GF-D8 (cell line): ENCODE measurements at places on chromosomes 16 and 17.

DNA sequence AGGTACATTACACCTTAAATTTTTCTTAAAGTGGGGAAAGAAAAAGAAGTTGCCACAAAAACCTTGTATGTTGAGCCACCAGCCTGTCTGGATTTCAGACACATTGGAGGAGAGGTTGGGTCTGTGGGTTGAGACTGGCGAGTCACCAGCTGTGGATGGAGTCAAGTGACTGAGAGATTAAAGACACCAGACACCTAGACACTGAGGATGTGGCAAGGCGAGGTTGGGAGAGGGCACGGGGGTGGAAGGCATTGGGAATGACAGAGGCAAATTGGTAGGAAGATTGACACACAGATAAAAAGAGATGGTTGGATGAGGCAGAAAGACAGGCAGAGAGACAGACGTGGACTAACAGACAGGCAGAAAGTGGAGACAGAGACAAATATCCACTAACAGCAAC is 49.6 kb downstream of the KCNJ12 start:
- no peak for DNase-seq

- no peak for DNase-seq
These were observed 219.3 kb upstream of the GSE1 start for GRCh38 chr16:85393674-85394451.

GRCh38 chr16:84380405-84380804 is 12.1 kb downstream of the ATP2C2 start:
- peak; percentile 40 for DNase-seq

GRCh38 chr17:77615703-77616253 is 342.7 kb upstream of the TNRC6C start:
- no peak for DNase-seq

DNA sequence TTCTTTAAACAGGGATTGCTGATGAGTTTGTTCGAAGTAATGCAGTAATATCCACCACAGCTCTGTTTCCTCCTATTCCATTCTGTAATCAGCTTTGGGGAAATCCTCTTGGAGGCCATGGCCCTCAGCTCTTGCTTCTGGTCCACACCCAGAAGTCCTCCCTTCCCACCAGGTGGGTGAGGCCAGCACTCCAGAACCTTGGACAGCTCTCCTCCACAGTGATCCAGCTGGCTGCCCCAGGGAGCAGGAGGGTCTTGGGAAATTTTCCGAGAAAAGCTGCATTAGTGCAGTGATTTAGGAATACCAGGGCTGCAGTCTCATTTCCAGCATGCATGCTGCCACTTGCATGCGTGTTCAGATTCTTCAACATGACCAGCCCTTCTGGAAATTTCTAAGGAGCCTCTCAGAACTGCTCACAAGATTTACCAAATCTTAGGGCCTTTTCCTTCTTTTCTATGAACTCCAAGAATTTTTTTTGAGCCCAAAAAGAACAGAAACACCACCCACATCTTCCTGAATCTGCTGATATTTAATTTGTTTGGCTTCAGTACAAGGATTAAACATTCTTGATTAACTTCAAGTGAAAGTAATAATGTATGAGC is 4.2 kb downstream of the SMPD3 start:
- DNase-seq = no peak

GRCh38 chr17:559551-560431 is 154.8 kb downstream of the VPS53 start:
- DNase-seq = no peak

DNA sequence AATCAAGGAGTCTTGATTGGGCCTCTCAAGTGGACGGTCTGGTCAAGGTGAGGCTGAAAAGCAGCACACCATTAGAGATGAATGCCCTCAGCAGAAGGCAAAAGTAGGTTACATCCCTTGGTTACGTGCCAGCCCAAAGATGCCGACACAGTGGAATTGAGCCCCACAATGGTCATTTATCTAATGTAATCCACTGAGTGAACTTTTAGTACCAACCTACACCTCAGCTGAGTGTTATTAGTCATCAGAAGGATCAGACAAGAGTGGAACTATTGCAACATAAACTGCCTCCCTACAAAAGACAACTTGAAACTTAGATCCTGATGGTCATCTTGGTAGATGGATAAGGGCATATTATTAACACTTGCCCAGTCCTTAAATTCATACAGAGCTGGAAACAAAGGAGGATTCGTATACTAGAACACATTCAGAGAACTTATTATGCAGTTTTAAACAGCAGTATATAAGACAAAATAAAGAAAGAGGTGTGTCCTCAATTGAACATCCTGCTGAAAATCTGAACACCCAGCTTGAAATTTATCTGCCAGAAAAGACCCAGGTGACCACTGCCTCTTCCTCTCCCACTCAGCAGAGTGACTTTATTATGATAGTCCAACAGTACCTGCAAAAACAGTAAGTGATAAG is 2.8 kb downstream of the DCUN1D3 start:
- DNase-seq = no peak

DNA sequence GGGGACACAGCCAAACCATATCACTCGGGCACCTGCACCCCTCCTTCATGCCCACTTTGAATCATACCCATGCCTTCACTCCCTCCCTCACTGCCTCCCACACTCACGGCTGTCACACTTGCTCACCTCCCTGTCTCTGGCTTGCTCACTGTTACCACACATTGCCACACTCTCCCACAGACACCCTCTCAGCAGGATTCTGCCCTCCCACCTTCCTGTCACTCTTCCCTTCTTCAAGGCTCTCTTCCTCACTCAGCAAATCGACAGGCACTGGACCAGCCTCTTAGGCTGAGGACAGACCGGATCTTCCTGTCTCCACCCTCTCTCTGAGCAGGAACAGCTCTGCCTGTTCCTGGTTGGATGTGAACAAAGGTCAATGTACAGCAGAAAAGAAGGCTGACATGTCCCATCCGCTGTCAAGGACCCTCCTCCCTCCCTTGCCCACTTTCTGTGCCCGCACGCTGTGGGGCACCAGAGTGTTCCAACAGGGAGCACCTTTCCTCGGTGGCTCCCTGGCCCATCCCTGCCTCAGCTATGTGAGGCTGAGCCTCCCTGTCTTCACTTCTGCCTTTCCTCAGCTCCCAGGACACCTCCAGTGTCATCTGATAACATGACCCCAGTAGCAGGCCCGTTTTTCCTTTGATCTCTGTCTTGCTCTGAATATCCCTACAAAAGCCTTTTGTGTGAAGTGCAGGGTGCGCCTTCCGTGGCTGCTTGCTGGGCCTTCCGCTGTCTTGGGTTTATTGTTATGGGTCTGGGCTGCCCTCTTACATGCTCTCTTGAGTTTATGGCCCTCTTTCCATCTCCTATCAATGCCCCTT is 47.0 kb downstream of the CCDC182 start:
- DNase-seq = no peak

DNA sequence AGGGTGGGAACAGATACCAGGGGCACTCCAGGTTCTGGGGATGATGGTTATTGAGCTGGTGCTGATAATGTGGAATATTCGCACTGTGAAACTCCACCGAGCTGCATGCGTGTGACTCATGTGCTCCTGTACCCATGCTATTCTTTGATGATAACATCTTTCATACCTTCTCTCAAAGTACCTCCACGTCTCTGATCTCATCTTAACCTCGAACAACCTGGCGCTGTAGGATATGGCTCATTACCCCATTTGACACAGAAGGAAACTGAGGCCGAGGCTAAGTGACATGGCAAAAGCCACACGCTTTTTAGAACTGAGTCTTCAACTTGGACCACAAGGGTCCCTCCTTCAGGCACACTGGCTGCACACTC is 30.2 kb upstream of the MRPS23 start:
- no peak for DNase-seq

DNA sequence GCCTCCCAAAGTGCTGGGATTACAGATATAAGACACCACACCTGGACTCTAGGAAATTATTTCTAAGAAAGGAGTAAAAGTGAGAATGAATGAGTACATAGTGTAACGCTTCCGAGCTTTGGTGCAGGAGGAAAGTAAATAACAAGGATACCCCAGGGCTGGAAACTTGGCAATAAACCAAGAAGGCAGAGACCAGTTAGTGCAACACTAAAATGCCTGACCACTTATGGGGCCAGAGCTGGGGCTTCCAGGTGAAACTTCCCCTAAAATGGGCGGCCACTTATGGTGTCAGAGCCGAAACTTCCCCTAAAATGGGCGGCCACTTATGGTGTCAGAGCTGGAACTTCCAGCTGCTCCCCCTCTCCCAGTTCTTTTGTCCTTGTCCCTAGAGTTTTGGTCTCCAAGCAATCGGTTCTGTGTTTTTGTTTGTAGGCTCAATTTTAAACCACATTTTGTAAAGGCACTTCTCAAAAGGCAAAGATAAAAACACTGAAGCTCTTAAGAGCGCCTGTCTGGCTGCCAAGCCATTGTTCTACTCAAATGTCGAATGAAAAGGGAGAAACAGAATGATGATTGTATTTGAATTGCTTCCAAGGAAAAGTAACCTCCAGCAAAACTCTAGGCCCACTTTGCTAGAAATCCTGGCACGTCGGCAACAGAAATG is 63.9 kb downstream of the NXN start:
- DNase-seq = no peak

DNA sequence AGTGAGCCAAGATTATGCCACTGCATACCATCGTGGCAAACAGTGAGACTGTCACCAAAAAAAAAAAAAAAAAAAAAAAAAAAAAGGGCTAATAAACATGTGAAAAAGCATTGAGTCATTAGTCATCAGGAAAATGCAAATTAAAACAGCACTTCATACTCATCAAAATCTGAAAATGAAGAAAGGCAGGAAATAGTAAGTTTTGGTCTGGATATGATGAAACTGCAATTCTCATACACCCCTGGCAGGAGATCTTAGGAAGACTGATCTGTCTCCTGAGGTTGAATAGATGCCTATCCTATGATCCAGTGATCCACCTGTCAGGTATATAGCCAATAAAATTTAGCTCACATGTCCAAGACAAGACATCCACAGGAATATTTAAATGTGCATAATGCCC is 212.7 kb downstream of the CPPED1 start:
- no peak for DNase-seq

GRCh38 chr16:69417520-69418199 is 6.8 kb upstream of the CYB5B start:
- no peak for DNase-seq

DNA sequence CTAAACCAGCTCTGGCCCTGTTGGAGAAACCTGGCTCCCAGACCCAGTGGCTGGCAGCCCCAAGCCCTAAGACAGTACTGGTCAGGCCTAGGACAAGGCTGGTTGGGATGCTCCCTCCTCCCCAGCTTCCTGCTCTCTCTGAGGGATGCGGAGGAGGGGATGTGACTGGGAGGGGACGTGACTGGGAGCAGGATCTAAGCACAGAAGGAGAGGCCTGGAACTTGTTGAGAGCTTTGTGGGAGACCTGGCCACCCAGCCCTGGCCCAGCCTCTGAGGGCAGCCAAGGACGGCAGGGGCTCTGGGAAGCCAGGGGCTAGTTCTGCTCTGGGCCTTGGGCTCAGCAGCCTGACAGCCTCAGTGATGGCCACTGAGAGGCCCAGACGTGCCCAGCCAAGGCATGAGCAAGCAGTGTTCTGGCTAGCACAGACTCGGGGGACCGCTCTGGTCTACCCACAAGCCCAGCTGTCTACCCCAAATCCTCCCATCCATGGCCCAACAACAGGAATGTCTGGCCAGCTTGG is 22.8 kb downstream of the ATP6V0D1 start:
- DNase-seq = no peak
